ENCODE measurements at places on chromosomes 13 and 19. TPM values are rescaled to one million over a fixed set of nuclear protein-coding genes. Genes with fewer than 3 reads are reported as not detected.

LHB gene
- not detected for total RNA-seq

CYP2S1 gene
- total RNA-seq, result 24.9 TPM

UQCRFS1 gene
- 127 TPM for total RNA-seq

RFPL4AL1 gene
- 0.38 TPM for total RNA-seq

GFY gene
- total RNA-seq, result 0.08 TPM

SULT2A1 gene
- total RNA-seq, result not detected

LRFN3 gene
- total RNA-seq, result 23.2 TPM

LHFPL6 gene
- 6.4 TPM for total RNA-seq

EDDM13 gene
- not detected for total RNA-seq

LILRB1 gene
- not detected for total RNA-seq

SHISA7 gene
- not detected for total RNA-seq

KLK2 gene
- total RNA-seq, result not detected

MBD3L2 gene
- not detected for total RNA-seq

PDE4A gene
- total RNA-seq, result 4.5 TPM
